ENCODE measurements at places on chromosomes 5 and 9.

- H3K4me1 ChIP-seq, result no peaks in the 10 kb centered on the region
- no peak overlapping the region for H3K27ac ChIP-seq
- H3K36me3 ChIP-seq, result no peaks in the 10 kb centered on the region
- H3K4me3 ChIP-seq, result no peak overlapping the region
Measured at GRCh38 chr9:118635416-118635815, 733.8 kb downstream of the BRINP1 start.

GRCh38 chr9:128218518-128219389, 15.6 kb downstream of the DNM1 start:
- peaks cover 35% of the 10 kb centered on the region for H3K27me3 ChIP-seq
- peaks cover 4% of the 10 kb centered on the region for H3K4me1 ChIP-seq
- peak; percentile 96 for DNase-seq
- no peaks in the 10 kb centered on the region for H3K36me3 ChIP-seq
- no peak overlapping the region for H3K27ac ChIP-seq
- H3K4me3 ChIP-seq, result peak overlapping the region; percentile 62

GRCh38 chr9:84327184-84327583, 13.4 kb downstream of the SLC28A3 start:
- H3K27ac ChIP-seq, result no peak overlapping the region
- H3K4me3 ChIP-seq, result no peak overlapping the region
- H3K27me3 ChIP-seq, result no peaks in the 10 kb centered on the region
- H3K36me3 ChIP-seq, result no peaks in the 10 kb centered on the region
- no peaks in the 10 kb centered on the region for H3K4me1 ChIP-seq

DNA sequence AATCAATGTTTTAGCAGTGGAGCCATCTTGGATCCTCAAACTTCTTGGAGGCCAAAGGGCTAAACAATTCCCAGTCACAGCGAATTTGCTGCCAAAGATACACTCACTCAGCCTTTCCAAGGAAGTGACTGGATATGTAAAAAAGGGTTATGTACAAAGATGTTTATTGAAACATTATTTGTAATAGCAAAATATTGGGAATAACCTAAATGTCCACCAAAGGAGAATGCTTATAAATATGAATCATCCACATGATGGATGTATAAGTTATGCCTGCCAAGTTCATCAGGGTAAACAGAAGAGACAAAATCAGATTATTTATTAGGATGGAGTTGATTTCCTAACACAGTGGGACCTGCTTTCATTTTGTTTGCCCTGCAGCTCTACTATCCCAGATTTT, 145.2 kb upstream of the ABCA1 start:
- H3K36me3 ChIP-seq, result no peaks in the 10 kb centered on the region
- H3K27ac ChIP-seq, result no peak overlapping the region
- no peaks in the 10 kb centered on the region for H3K4me1 ChIP-seq

- no peak overlapping the region for H3K4me3 ChIP-seq
- H3K27me3 ChIP-seq, result no peaks in the 10 kb centered on the region
- H3K4me1 ChIP-seq, result no peaks in the 10 kb centered on the region
- peak; percentile 54 for DNase-seq
Measured at GRCh38 chr5:34898258-34898895, 16.9 kb downstream of the RAD1 start.

- H3K27ac ChIP-seq, result no peak overlapping the region
- no peaks in the 10 kb centered on the region for H3K27me3 ChIP-seq
- H3K36me3 ChIP-seq, result no peaks in the 10 kb centered on the region
- no peaks in the 10 kb centered on the region for H3K4me1 ChIP-seq
- H3K4me3 ChIP-seq, result no peak overlapping the region
- no peak for DNase-seq
Measured at GRCh38 chr5:88172847-88173758, 95.5 kb downstream of the TMEM161B start.

GRCh38 chr5:139453683-139454567, 8.6 kb downstream of the ECSCR start:
- no peaks in the 10 kb centered on the region for H3K4me1 ChIP-seq
- no peaks in the 10 kb centered on the region for H3K36me3 ChIP-seq
- no peak overlapping the region for H3K4me3 ChIP-seq
- no peak overlapping the region for H3K27ac ChIP-seq
- no peaks in the 10 kb centered on the region for H3K27me3 ChIP-seq

DNA sequence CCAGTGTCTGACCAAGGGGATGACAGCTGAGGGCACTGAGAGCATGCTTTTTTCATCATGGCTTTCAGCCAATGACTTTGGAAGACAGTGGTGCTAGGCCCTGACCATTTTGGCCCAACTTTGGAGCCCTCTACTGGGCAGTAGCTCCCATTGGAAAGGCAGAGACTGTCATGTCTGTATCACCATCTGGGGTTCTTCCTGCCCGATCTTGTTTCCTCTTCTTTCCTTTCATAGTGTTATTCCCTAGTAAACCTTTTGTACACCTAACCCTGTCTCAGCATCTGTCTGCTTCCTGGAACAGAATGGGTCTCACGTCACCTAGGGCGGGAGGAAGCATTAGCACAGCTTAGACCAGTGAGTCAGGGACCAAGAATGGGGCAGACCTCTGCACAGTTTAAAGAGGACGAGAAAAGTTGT, 97.4 kb upstream of the MAST4 start:
- H3K27me3 ChIP-seq, result no peaks in the 10 kb centered on the region
- no peaks in the 10 kb centered on the region for H3K36me3 ChIP-seq
- H3K4me3 ChIP-seq, result no peak overlapping the region
- DNase-seq, result no peak
- no peaks in the 10 kb centered on the region for H3K4me1 ChIP-seq

GRCh38 chr5:96645091-96645490, 17.1 kb upstream of the CAST start:
- peaks cover 20% of the 10 kb centered on the region for H3K4me1 ChIP-seq
- H3K36me3 ChIP-seq, result no peaks in the 10 kb centered on the region
- H3K4me3 ChIP-seq, result no peak overlapping the region
- H3K27ac ChIP-seq, result no peak overlapping the region

- H3K27ac ChIP-seq, result no peak overlapping the region
- H3K36me3 ChIP-seq, result no peaks in the 10 kb centered on the region
- DNase-seq, result peak; percentile 76
- H3K4me3 ChIP-seq, result no peak overlapping the region
- H3K27me3 ChIP-seq, result no peaks in the 10 kb centered on the region
- H3K4me1 ChIP-seq, result no peaks in the 10 kb centered on the region
Measured at GRCh38 chr9:69421908-69422801, 97.1 kb downstream of the ENTREP1 start.

DNA sequence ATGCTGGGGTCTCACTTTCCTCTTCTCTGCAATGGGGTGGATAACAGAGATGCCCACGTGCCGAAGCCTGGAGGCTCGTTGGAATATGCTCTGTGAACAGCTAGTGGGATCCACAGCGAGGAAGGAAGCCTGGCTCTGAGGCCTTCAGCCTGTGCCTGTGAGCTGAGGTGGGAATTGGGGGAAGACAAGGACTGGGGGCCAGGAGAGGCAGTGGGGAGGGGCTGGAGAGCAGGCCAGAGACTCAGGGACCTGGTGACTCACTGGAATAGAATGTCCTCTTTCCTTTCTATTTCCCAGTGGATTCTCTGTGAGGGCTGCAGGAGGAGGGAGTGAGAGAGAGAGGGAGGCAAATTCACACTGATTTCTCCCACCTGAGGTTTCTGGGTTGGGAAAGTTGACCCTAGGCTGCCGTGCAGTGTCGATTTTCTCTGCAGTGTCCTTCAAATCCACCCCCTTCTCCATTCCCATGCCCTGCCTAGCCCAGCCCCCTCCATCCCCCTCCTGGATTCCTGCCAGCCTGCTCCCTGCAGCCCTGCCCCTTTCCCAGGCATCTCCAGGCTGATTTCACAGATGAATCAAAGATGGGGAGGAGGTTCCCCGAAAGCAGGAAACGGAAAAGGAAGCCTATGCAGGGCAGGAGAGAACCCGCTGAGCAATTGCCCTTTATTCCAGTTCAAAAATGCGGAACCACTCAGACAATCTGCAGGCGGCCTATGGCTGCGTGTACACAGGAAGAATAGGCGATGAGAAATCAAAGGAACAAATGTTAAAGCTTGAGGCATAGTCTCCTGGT, 1.4 kb upstream of the SPAAR start:
- no peaks in the 10 kb centered on the region for H3K27me3 ChIP-seq
- no peak overlapping the region for H3K4me3 ChIP-seq
- DNase-seq, result no peak

GRCh38 chr5:1152771-1153282, 41.0 kb upstream of the SLC12A7 start:
- DNase-seq, result no peak
- H3K36me3 ChIP-seq, result no peaks in the 10 kb centered on the region
- peaks cover 10% of the 10 kb centered on the region for H3K27me3 ChIP-seq
- H3K4me3 ChIP-seq, result no peak overlapping the region
- H3K27ac ChIP-seq, result no peak overlapping the region
- H3K4me1 ChIP-seq, result no peaks in the 10 kb centered on the region

DNA sequence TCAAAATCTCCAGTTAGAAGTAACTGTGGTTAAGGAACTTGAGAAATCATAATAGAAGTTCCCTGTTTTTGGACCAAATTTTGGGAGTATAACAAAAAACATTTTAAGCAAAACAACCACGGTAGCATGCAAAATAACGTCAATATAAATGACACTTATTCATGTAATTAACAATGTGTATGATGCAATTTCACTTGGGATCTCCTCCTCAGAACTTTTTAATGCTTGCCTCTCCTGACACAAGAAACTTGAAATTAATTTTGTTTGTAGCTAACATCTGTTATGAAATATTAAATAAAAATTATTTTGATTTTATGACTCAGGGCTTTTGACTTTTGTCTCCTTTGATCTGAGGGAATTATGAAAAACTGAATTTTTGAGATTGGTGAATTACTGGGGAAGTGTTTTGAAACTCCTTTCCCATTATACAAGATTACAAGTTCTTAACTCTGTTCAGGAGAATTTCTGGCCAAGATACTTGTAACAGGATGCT, 149.7 kb downstream of the ATP10B start:
- H3K27me3 ChIP-seq, result no peaks in the 10 kb centered on the region
- no peaks in the 10 kb centered on the region for H3K36me3 ChIP-seq
- no peak overlapping the region for H3K4me3 ChIP-seq
- no peak for DNase-seq

DNA sequence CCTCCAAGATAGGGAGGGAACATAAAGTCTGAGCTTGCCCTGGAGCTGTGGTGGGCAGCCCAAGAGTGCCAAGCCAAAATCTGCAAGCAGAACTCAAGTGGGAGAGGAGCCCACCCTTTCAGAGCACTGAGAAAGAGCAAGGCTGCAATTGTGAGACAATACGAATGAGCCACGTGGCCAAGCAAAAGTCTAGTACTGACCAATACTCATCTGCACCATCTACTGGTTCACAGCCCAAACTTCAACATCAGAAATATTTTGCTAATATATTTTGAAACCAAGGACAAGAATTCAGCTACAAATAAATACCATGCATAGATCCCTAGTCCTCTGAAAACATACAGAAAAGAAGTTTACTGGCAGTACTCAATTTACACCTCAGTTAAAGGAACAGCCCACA, 696.2 kb upstream of the COX7C start:
- DNase-seq, result peak; percentile 17
- no peaks in the 10 kb centered on the region for H3K4me1 ChIP-seq
- no peak overlapping the region for H3K27ac ChIP-seq
- no peaks in the 10 kb centered on the region for H3K36me3 ChIP-seq

DNA sequence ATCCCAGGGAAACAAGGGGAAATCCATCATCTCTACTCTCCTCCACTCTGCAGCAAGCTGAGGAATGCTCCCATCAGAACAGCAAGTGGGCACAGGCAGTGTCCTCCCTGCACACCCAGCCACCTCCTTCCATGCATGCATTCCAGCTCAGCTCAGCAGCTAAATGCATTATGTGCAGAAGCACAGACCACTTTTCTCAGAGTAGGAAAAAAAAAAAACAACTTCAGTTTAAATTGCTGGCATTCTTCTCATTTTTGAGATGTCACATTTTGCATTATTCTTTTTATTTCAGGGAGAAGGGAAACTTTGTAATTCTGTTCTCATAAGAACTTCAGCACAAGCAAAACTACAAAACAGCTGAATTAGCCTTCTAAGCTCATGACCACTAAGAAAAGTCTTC, 312.2 kb downstream of the SEMA5A start:
- no peak overlapping the region for H3K4me3 ChIP-seq
- H3K27me3 ChIP-seq, result no peaks in the 10 kb centered on the region
- H3K4me1 ChIP-seq, result no peaks in the 10 kb centered on the region
- no peaks in the 10 kb centered on the region for H3K36me3 ChIP-seq
- DNase-seq, result no peak

- no peaks in the 10 kb centered on the region for H3K27me3 ChIP-seq
- H3K4me1 ChIP-seq, result no peaks in the 10 kb centered on the region
- no peak within 1 kb of the TSS for H3K4me3 ChIP-seq
- H3K36me3 ChIP-seq, result no peaks in the 10 kb centered on the region
- H3K27ac ChIP-seq, result no peak within 1 kb of the TSS
Measured at GRCh38 chr9:88534456-88535225, at the start of gene NXNL2. NXNL2 (plus strand) TSS chr9:88535178; CDS start chr9:88535435, 257 bp downstream.

DNA sequence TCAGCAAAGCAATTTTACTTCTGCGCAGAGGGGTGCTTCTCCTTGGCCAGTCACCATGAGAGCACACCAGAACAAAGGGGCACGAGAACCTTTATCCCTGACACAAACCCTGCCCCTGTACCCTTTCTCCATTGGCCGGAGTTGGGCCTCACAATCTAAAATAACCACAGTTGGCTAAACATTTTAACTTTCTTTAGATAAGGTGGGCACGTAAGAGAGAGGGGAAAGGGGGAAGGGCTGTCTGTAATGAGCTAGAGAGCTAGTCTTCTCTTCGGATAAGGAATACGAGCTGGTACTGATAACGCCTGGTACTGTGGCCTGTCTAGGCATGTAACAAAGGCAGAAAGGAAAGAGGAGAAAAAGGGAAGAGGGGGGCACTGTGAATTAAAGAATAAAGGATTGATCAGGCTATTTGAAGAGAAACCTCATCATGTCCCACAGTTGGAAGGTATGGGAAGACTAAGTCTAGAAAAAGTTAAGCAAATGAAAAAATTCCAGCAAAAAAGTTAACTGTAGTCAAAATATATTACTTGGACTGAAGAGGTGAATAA, 1.8 kb upstream of the IARS1 start:
- H3K27me3 ChIP-seq, result no peaks in the 10 kb centered on the region
- DNase-seq, result no peak
- H3K36me3 ChIP-seq, result peaks cover 19% of the 10 kb centered on the region
- no peak overlapping the region for H3K27ac ChIP-seq
- no peak overlapping the region for H3K4me3 ChIP-seq

GRCh38 chr5:155595791-155596190, 582.2 kb downstream of the KIF4B start:
- no peak overlapping the region for H3K27ac ChIP-seq
- DNase-seq, result no peak
- no peak overlapping the region for H3K4me3 ChIP-seq
- no peaks in the 10 kb centered on the region for H3K4me1 ChIP-seq
- H3K36me3 ChIP-seq, result no peaks in the 10 kb centered on the region

DNA sequence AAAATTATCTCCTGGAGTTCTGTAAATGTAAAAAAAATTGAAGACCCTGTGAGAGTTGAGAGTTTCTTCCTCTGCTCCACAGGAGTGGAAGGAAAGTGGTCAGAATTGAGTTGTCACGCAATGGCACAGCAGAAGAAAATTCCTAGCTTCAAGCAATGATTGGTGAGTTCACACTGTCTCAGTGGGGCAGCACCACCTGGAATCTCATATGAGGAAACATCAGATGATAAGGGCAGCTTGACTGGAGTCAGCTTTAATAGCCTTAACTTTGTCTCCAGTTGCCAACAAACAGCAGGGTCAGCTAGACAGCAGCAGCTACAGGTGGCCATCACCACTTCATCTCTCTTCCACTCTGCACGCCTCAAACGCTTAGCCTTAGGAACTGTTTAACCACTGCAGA, 211.1 kb downstream of the EFNA5 start:
- no peak overlapping the region for H3K27ac ChIP-seq
- H3K36me3 ChIP-seq, result no peaks in the 10 kb centered on the region
- no peak for DNase-seq
- peaks cover 6% of the 10 kb centered on the region for H3K4me1 ChIP-seq
- no peak overlapping the region for H3K4me3 ChIP-seq
